ENCODE measurements at places on chromosomes 1 and 21.

DNA sequence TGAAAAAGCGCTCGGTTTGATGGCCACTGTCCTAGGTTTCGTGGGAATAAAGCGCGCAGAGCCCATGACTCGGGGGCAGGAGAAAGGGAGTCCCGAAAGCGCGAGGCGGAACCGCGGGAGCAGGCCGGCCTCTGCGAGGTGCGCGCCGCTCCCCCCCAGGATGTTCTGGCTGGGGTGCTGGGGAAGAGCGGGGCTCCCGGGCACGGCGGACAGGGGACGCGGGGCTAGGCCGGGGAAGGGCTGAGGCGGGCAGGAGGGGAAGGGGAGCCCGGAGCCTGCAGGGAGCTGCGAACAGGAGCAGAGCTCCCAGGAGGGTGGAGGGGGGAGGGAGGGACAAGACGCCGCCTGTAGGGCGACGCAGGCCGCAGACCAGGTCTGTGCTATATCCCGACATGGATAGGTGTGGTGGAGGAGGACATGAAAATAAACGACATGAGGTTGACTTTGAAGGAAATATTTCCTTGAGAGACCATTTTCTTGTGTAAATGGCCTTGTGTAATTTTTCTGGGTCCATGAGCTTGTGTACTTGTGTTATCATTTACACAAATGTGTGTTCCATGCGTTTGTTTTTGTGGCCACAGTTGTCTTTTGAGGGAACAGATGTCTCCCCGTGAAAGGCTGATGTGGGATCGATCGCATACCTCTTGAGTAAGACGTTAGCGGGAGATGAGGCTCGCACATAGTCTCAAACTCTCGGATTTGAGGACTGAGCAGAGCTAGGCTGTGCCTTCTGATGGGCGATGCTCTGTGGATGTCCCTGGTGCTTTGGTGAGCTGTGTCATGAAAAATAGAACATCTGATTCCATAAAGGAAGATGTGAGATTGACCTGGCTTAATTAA lies 1.3 kb downstream of the PCNT start:
- peak; percentile 44 for DNase-seq

DNA sequence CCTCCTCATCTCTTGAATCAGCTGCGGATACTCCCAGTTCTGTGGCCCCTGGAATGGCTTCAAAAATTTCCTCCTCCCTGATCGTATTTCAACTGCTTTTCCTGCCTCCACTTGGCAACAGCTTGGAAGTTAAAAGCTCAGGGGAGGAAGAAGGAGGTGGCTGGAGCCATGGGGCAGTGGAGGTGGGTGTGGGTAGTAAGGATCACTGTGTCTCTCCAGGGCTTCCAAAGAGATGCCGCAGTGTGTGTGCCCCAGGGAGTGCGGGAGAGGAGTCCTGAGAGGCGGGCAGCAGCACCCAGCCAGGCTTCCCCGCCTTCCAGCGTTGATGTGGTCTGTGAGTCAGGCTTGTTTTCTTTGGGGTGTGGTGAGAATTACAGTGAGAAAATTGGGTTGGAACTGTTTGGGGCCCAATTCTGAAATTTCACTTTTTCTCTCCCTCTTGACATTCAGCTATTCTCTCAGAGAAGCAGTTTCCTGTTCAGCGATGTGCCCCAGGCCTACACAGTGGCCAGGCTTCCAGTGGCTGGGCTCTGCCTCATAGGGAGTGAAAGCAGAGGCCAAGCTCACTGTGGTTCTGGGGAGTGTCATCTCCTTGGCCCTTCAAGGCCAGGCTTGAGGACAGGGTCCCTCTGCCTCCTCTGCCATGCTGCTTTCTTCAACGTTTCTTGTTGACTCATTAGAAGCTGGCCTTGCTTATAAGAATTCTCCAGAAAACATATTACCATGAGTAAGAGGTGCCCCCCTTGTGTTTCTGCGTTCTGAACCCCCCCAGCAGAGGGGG lies 69.0 kb downstream of the PGM1 start:
- no peak for DNase-seq

DNA sequence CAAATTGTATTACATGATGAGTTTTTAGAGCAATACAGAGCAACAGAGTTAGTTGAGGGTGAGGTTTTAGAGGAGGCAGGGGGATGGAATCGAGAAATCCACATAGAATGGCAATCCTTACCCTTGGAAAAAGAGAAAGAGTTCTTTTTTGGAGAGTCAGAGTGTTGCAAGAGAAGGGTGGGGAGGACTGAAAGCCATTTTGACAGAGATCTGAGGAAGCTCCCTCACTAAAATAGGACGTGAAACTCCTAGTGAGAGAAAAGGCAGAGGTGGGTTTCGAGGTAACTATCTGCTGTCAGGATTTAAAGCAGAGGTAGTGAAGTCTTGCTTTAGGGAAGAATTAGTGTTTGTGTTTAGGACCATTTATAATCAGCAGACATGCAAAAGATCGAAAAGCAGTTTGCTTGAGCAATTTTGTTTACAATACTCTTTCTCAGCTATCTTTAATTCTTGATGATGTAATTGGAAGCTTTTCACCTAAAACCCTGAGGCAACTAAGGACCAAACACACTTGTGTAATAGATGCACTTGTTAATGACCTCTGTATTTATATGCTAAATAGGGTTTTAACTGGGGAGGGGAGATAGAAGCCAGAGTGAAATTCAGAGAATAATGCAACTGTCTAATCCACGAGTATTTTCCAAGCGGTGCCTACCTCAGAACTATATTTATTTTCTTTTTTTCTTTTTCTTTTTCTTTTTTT lies 20.0 kb downstream of the ADAMTS5 start:
- no peak for DNase-seq

- no peak for DNase-seq
Observed at GRCh38 chr1:147611586-147611985, 58.7 kb downstream of the ACP6 start.

DNA sequence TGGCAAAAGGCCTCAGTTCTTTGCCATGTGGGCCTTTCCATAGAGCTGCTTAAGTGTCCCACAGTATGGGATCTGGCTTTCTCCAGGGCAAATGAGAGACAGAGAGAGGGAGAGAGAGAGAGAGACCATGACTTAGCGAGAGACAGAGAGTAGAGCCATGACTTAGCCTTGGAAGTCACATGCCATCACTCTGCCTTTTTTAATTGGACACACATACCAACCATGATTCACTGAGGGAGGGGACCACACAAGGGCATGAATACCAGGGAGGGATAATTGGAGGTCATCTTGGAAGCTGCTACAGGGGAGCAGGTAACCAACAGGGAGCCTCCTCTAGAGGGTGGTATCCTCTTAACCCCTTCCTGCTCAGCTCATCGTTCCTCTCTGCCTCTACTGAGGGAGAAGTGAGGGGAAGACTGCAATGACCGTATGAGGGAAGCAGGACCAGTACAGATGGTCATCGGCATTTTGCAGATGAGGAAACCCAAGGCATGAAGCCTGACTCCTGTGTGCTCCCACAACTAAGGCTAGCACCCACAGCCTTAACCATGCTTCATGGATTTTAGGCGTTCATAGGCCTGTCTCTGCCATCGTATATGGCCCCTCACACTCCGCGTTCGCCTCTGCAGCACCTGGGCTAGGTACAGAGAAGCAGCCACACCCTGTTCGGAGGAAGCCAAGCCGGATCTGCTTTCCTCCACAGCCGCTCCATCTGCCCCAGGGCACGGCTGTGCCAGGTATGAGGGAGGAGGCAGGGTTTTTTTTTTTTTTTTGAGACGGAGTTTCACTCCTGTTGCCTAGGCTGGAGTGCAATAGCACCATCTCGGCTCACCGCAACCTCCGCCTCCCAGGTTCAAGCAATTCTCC lies 38.6 kb downstream of the MEF2D start:
- no peak for DNase-seq

DNA sequence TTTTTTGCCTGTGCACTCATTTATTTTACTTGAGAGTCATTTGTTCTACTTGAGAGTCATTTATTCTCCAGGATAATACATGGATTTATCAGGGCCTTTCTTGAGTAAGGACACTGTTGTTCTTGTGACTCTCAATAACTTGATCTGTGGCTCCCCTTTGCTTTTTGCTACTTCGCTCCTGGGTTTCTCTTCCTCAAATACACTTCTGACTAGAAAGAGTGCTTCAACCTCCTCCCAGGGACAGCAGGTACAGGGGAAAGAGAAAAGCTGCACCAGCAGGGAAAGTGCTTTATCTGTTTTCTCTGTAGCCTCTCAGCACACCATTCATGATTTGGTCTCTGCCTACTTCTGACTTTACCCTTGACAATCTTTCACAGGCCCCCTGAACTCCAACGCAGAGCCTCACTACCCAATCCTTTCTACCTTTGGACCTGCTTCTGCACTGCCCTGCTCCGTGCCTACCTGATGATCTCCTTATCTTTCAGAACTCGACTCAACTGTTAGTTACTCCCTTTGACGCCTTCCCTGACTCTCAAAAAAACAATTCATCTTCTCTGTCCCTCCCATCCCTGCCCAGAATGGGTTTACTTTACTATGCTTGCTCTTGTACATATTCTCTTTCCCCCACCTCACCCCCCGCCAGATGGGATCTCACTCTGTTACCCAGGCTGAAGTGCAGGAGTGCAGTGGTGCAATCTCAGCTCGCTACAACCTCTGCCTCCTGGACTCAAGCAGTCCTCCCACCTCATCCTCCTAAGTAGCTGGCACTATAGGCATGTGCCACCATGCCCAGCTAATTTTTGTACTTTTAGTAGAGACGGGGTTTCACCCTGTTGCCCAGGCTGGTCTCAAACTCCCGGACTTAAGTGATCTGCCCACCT lies 15.6 kb upstream of the PIGM start:
- no peak for DNase-seq

DNA sequence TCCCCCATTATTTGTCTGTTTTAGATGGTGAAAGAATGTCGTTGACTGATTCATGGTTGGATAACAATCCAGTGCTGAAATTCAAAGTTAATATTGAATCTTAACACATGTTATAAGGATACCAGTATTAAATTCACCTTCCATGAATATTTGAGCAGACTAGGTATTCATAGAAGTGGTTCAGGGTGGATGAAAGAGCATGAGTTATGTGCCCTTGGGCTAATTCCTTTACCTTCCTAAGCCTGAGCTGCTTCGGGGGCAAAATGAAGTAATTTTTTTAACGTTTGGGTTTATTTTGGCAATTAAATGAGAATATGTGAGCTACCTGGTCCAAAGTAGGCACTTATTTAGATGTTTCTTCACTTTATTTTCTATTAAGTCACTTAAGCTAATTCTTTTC lies 2.7 kb upstream of the PLPPR5 start:
- no peak for DNase-seq

GRCh38 chr1:116544588-116545358 lies 26.1 kb downstream of the CD58 start:
- DNase-seq: no peak

DNA sequence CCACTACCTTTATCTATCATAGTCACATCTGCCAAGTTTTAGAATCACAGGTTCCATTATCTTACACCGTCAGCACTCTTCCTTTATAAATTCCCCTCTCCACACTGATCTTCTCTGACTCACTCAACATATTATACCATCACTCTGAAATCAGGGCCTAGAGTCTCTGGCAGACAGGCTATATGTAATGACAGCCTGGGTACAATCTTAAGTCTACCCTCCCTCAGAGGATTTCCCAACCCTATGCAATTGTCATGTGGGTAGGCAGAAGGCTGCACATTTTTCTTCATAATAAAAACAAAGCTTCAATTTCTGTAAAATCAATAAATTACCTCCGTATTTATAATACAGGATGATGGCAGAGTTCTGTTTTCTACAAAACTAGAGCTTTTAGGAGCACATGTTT lies 138.0 kb downstream of the RERE start:
- no peak for DNase-seq

DNA sequence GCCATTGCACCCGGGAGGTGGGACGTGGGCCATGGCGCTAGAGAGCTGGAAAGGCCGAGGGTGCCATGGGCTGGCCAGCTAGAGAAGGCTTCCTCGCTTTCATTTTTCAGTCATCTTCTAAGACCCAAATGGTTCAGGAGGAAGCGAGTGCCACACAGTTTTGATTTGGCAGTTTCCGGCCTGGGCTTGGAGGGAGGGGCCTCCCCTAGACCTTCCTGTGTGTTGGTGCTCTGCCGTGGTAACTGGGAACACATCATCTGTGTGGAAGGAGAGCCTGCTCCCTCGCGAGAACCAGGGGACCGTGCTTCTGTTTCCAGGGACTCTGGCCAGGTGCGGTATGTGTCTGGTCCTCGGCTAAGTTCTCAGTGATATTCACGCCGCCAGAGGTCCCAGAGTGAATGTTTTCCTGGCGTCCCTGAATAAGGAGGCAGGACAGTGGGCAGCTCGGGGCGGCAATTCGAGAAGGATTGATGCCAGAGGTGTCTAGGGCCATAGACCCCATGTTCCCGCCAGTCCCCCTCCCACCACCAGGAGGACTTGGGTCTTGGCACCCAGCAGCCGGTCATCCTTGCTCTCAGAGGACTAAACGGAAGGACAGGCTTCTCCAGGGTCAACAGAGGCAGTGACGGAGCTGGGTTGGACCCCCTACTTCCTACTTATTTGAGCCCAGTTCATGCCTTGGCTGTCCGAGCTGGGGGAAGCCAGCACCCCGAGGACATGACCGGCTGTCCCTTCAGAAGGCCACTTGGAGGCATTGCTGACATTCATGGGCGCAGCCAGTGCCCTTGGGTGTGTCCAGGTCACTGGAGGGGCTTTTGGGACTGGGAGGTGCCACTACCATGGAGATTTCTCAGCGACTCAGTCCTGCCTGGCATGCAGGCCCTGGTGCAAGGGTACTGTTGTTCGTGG lies 2.7 kb upstream of the NPHP4 start:
- DNase-seq: peak; percentile 45

- no peak for DNase-seq
Observed at GRCh38 chr1:112262316-112262715, 133.7 kb upstream of the CTTNBP2NL start.

GRCh38 chr1:4176841-4177240 lies 276.8 kb upstream of the C1orf174 start:
- DNase-seq: no peak

DNA sequence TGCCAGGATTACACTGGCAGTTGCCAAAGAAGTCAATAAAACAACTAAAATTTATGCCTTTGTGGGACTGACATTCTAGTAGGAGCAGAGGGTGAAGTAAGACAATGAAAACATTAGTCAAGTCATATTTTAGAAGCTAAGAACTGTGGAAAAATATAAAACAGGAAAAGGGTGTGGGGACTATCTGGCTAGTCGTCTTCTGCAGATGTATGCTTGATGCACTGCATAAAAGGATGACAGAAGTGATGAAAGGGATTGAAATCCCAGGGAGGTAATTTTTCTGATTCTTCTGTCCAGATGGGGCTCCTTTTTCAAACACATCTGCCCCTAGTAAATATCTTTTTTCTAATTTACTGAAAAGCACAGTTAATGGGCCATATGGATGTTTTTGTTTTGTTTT lies 706.3 kb downstream of the ADGRL2 start:
- DNase-seq: no peak

DNA sequence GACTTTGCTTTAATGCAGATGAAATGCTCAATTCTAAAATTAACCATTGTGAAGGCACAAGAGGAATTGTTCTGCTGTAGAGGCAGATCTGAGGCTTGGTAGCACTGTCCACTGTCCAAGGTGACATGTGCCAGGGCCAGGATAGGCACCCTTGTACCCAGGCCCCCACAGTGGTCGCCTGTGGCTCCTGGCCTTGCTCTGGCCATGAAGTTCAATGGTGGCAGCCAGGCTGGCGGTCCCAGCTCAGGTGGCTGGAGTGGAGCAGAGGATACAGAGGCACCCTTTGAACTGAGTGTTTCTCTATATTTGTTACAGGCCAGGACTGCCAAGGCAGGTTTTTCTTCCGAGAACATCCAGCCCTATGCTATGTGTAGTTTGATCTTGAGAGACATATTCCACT lies 102.6 kb downstream of the PTGS2 start:
- DNase-seq: no peak

All from stimulated activated CD4-positive, alpha-beta T cell treated with anti-CD3 and anti-CD28 coated beads, Interleukin-4, amount 100 ng/mL, for 1 hour (primary cell).